Effector CD8-positive, alpha-beta T cell (primary cell): ENCODE measurements at places on chromosomes 16 and 17.

DNA sequence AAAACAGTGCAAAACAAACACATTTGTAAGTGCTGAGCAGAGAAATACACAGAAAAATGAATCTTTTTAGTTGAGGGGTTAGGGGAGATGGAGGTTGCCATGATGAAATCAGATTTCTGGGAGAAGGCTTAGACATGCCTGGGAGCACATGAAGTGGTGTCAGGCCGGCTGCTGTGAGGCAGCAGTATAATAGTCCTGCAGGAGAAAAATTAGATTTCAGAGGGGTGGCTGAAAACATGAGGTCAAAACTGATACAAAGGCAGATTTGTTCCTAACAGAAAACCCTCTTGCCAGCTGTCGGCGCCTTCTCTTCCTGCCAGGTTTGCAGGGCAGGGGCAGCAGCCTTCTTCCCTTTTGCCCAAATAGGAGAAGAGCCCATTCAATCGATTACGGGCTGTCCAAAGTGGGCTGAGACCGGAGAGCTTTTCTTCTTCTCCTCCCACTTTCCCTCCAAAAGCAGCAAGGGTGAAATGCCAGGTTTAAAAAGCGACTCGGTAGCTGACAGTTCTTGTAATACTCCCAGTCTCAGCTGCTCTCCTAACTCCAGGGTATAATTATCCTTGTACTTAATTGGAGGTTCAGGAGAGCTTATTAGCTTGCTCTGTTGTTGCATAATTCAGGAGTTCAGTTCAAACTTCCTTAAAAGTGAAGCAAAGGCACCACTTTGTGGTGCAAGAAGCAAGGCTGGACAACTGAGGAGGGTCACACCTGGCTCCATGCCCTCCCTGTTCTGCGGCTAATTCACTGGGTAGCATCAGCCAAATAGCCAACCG, 80.0 kb downstream of the PCTP start:
- DNase-seq, result no peak

DNA sequence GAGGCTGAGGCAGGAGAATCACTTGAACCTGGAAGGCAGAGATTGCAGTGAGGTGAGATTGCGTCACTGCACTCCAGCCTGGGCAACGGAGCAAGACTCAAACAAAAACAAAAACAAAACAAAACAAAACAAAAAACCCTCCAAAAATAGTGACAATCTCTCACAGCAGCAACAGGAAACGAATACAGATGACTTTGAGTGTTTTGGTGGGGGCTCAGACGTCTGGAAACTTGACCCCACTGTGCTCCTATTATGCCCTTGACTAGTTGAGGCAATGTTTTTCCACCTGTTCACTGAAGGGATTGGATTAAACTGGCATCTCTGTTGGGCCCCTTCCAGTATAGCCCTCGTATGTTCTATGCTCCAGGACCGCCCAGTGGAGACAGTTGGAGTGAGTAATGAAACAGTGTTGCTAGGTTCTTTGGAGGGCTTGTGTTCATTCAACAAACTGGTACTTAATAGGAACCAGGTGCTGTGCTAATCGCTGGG, 167.0 kb downstream of the UTP18 start:
- no peak for DNase-seq

DNA sequence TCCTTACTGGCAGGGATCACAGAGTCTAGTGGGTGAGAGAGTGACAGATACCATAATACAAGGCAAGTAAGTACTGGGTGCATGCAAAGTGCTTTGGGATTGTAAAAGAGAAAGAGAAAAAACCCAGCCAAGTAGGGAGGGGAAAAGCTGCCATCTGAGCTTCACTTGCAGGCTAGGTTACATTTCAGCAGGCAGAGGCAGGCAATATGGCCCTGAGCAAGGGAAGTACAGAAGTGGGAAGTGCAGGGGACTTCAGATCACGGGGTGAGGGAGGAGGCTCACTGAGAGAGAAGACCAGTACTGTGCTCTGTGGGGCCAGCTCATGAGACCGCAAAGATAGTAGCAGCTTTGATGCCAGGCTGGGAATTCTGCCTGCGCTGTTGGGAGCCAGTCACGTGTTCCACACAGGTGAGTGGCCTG, 230.6 kb downstream of the MSI2 start:
- no peak for DNase-seq

- DNase-seq, result no peak
Measured at GRCh38 chr17:73351764-73352163, 40.0 kb upstream of the CDC42EP4 start.

DNA sequence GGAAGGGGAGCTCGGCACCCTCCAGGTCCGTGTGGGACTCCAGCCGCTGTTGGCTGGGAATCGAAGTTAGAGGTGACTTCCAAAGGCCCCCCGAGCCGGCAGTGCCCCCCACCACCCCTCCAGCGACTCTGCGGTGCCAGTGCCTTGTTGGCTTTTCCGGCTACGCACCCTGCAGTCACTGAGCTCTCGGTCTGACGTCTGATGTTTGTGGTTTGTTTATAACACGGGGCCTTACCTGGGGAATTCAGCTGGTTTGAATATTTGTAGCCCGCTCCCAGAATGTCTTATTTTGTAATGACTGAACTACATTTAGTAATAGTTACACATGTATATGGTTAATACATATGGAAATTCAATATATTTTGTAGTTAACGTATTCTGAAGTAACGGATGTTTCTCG, 7.1 kb upstream of the BAIAP3 start:
- no peak for DNase-seq

DNA sequence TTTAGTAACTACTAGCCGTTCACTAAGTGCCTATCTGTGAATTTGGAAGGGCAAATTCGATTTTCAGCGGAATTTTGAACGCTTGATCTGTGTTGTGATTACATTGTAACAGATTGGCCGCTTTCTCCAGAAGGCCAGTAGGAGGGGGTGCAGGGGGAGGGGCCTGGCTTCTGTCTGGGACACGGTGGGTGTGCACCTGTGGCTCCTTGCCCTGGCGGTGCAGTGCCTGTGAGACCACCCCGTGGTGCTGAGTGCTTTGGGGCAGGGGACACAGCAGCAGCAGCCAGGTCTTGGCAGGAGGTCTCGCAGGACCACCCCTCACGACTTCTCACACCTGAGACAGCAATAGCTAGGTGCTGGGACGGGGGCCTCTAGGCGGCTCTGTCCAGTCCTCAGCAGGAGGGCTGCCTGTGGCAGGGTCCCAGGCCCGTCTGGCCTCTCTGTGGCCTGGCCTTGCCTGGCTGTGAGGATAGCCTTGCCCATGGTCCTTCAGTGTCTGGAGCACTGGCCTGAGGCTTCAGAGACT, 1.8 kb downstream of the UBE2I start:
- DNase-seq, result no peak

- DNase-seq, result no peak
Measured at GRCh38 chr16:89828870-89829629, 775 bp downstream of the SPIRE2 start.

- no peak for DNase-seq
Measured at GRCh38 chr17:28505986-28506665, at the start of gene FOXN1. Gene FOXN1 (plus strand): TSS chr17:28506348. CDS start chr17:28523970, 17,622 bp downstream.

GRCh38 chr17:36673637-36674277, 72.4 kb downstream of the MRM1 start:
- no peak for DNase-seq

GRCh38 chr16:58099956-58100300, 29.3 kb downstream of the CFAP20 start:
- no peak for DNase-seq

- DNase-seq, result no peak
Measured at GRCh38 chr16:49608779-49609178, 235.2 kb downstream of the C16orf78 start.

DNA sequence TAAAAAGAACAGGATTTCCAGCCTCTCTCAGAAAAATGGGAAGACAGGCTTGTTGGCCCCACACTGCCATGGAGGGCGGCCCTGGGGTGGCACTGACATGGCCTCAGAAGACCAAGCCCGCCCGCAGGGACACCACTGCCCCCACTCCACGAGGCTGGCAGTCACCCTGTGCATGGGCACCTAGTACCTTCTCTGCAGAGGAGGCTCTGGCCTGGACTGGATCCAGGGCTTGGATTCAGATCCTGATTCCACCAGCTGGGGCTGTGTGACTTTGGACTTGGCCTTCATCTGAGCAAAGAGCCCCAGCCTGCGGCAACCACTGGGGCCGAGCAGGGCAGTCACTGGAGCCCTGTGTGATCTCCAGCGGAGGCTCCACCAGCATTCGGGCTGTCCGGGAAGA, 16.8 kb upstream of the FASN start:
- no peak for DNase-seq

DNA sequence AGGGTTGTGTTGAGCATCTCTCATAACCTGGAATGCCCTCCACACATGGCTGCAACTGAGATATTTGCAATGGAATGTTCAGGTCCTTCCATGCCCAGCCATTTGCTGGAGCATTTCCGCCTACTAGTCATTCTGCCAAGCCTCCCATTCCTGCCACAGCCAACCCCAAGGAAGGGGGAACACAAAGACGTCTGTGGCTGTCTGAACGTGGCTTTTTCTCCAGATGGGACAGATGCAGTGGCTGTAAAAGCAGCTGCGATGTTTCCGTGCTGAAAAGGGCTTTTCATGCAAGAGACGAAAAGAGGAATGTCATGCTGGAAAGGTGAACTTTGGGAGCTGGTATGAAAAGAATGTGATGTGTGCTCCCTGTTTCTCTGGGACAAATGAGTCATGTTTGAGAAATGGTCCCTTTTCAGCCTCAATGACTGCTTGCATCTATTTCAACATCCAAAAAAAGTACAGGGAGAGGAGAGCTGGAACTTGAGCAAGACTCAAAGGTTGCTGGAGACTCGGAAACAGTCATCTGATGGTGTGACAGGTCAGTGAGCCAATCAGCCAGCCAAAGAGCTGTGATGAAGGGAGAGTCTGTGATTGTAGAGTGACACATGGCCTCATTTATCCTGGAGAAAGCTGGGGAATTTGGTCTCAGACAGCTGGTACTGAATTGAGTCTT, 208.9 kb downstream of the SHISA9 start:
- DNase-seq, result no peak

DNA sequence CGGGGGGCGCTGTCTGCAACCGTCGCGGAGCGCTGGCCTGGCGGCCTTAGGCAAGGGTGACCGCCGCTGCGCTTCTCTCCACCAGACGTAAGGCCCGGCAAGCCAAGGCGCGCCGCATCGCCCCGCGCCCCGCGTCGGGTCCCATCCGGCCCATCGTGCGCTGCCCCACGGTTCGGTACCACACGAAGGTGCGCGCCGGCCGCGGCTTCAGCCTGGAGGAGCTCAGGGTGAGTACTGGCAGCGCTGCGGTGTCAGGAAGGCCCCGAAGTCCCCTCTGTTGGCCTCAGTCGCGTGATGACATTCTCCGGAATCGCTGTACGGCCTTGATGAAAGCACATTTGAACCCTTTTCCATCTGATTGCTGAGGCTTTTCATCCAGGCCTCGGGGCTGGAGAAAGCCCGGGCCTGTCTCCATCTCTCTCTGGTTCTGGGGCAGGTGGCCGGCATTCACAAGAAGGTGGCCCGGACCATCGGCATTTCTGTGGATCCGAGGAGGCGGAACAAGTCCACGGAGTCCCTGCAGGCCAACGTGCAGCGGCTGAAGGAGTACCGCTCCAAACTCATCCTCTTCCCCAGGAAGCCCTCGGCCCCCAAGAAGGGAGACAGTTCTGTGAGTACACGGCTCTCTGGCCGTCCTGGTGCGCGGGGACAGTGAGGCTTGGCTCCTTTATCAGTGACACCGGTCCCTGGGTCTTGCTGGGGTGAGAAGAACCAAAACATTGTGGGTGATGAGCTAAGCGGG, 831 bp downstream of the RPL13 start:
- DNase-seq, result no peak

GRCh38 chr16:82368041-82368440, 198.0 kb upstream of the MPHOSPH6 start:
- DNase-seq, result no peak

GRCh38 chr17:30599428-30600059, 122.3 kb downstream of the GOSR1 start:
- no peak for DNase-seq

DNA sequence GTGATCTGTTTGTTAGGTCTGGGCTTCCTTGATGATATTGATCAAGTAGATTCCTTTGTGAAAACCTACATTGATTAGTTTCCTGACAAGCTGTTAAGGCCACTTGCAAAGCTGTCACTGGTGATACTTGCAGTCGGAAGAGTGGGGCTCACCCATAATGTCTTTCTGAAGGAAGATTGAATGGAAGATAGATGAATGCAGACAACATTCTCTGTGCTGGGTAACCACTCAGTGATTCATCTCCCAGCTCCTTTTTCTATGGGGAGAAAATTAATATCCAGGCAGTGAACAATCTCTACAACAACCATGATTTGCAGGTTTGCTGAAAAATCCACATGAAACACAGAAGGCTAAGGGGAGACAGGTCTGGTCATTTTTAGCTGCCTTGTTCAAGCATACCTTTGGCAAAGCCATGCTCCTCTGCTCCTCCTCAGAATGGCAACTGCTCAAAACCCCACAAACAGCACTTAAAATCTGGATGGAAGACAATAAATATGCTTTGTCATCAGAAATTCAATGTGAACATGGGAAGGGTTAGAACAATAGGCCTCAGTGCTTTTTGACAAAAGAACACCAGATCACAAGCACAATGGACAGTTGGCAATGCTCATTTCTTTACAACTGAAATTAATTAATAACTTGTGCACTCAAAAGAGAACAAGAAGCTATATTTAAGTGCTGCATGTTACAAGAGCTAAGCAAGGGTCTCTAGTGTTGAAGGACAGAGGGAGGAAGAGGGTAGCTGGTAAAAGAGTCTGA, 495.4 kb downstream of the TOX3 start:
- DNase-seq, result no peak

DNA sequence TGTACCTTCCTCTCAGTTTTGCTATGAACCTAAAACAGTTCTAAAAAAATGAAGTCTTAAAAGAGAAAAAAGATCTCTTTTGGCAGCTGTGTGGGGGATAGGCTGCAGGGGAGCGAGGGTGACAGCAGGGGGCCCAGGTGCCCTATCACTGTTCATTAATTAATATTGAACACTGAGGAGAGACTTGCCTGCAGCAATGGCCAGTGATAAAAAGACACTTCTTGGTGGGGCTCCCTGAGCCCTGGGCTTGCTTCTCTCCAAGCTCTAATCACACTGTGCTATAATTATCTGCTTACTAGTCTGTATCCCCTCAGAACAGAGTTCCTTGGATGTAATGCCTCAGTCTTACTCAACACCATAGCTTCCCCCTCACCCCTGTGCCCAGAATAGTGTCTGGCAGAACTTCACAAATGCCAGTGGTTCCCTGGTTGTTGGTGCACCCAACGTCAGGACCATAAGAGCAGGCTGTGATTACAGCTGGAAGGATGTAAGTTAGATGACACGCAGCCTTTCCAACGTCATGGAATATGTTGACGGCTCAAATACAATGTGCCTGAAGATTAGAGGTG, 52.0 kb upstream of the IRX6 start:
- DNase-seq, result no peak

GRCh38 chr17:36148559-36149295, 27.7 kb downstream of the TBC1D3B start:
- peak; percentile 52 for DNase-seq

GRCh38 chr17:68955181-68955841, at the start of gene ABCA8:
Gene ABCA8 (minus strand): TSS chr17:68955392. CDS start chr17:68942034, 13,358 bp downstream.
- no peak for DNase-seq

DNA sequence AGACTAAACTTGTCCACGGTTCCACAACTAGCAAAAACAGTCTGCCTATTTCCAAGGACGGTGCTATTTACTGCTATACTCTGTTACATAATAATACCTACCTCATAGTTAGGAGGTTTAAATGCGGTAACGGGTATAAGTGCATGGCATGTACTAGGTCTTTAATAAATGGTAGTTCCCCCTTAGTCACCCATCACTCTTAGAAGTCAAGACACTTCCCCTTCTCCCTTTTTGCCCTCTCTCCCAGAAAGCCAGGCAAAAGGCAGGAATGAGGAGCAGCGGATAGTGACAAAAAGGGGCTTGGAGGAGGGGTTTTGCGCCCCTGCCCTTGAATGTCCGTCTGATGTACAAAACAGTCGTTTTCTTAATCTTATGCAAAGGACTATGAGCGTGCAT, 1.1 kb upstream of the LSM12 start:
- DNase-seq, result no peak
